Skeletal muscle cell (primary cell): ENCODE measurements at places on chromosomes 5 and 9.

GRCh38 chr5:125408448-125409233, 662.2 kb upstream of the ZNF608 start:
- peak; percentile 88 for DNase-seq

DNA sequence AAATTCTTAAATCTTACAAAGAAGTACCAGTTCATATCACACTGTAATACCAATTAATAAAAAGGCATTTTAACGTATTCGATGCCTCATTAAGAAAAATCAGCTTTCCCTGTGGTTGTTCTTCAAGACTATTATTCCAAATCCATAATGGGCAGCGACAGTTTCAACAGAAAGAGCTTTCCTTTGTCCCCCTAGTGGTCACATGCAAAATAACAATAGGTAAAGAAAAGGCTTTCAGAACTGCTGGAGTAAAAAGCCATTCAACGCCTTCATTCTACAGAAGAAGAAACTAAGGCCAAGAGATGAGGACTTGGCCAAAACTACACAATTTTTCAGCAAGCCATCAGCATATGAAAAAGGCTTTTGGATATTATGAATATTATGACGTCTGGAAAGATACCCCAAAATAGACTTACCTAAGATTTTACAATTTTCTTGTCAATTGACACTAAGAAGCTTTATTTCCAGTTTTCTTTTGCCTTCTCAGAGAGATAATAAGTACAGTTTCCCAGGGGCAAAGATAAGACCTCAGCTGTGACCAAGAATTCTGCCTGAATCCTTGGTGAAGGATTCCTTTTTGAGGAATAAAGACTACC, 6.7 kb upstream of the CDH6 start:
- no peak for DNase-seq

- no peak for DNase-seq
Observed at GRCh38 chr5:53071738-53072137, 37.8 kb downstream of the MOCS2 start.

- peak; percentile 90 for DNase-seq
Observed at GRCh38 chr5:96177303-96177869, 215.7 kb upstream of the ELL2 start.

DNA sequence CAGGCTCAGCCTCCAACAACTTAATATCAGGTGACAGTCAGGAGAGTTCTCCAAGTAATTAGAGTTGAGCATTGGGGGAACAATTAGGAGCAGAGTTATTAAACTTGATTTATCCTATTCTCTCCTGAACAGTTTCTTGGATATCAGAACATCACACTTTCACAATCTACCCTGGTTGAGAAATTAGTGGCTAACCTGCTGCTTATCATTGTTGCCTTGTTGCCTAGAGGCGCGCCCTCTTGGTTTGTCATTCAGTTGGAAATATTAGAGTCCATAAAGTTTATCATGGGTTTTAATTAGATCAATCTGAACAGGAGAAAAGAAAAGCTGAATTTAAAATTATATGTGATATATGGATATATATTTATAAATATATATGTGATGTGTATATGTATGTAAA, 291.1 kb downstream of the CCDC171 start:
- no peak for DNase-seq
